Uterus (tissue), 4 donors: ENCODE measurements at places on chromosomes 7 and 10. TPM values are rescaled to one million over a fixed set of nuclear protein-coding genes. Genes with fewer than 3 reads are reported as not detected.
A peak's percentile ranks its signal among the peaks of the same experiment; 100 is the strongest.

ZNF853 gene
- total RNA-seq, result 20.7 TPM

DLX5 gene
- 0.52 TPM for total RNA-seq

ACTA2 gene
- 5,347 TPM for total RNA-seq

DNA sequence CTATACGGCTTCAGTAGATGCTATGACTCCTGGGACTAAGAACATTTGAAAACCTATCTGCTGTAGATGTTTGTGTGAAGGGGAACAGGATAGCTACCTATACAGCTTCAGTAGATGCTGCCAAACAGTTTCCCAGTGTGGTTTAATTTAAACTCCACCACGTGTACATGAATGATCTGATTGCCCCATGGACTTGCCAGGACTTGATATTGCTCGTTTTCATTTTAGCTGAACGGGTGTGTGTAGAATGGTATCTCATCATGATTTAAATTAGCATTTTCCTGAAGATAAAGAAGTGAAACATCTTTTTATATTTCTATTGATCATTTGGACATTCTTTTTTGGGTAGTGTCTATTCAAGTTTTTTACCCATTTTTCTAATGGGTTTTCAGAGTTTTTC lies 77.8 kb upstream of the PIP4K2A start:
- no peaks in the 10 kb centered on the region for H3K27me3 ChIP-seq
- no peaks in the 10 kb centered on the region for H3K36me3 ChIP-seq
- no peak overlapping the region for H3K27ac ChIP-seq
- H3K4me3 ChIP-seq, result no peak overlapping the region
- no peaks in the 10 kb centered on the region for H3K4me1 ChIP-seq

PLCE1 gene
- 7.1 TPM for total RNA-seq

DNA sequence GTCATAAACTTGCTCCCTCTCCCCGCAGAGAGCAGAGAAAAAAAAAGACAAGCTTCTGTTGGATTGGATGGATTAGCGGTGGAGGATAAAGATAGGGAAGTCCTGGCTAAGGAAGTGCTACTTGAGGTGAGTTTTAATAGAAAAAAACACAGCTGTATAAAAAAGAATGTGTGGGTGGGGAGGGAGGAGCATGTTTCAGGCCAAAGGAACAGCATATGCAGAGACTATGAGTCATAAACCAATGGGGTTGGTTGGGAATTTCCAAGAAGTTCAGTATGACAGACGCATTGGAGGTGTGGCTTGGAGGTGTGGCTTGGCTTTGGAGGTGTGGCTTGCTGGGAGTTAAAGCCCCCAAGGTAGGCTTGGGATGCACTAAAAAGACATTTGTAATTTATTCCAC lies 103.0 kb upstream of the LSM8 start:
- no peaks in the 10 kb centered on the region for H3K36me3 ChIP-seq
- no peaks in the 10 kb centered on the region for H3K4me1 ChIP-seq
- peak overlapping the region; percentile 39 for H3K27ac ChIP-seq
- DNase-seq, result peak; percentile 29
- no peaks in the 10 kb centered on the region for H3K27me3 ChIP-seq

- no peak overlapping the region for H3K4me3 ChIP-seq
- no peaks in the 10 kb centered on the region for H3K36me3 ChIP-seq
- H3K27ac ChIP-seq, result no peak overlapping the region
- no peaks in the 10 kb centered on the region for H3K4me1 ChIP-seq
- H3K27me3 ChIP-seq, result no peaks in the 10 kb centered on the region
These were observed 94.6 kb upstream of the FAM180A start for GRCh38 chr7:135843214-135843613.

GRCh38 chr10:63614371-63614891 lies 93.2 kb downstream of the REEP3 start:
- peak overlapping the region; percentile 45 for H3K27ac ChIP-seq
- H3K36me3 ChIP-seq, result no peaks in the 10 kb centered on the region
- H3K4me1 ChIP-seq, result no peaks in the 10 kb centered on the region
- no peaks in the 10 kb centered on the region for H3K27me3 ChIP-seq
- H3K4me3 ChIP-seq, result no peak overlapping the region
- DNase-seq, result no peak

DNA sequence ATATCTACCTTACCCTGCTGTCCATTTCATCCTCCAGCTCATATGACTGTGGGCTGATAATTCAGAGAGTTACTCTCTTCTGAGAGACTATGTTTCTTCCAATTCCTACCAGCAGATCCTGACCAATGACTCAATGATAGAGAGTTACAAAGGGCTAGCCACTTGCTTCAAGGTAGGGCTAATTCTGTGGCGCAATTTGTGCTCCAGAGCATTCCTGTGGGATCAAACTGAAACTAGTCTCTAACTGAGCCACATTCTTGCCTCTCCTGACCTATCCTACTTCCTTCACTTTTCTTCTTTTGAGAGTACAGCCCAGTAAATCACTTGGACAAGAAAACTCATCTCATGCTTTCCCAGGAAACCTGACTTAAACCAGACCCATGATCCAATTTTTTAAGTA lies 17.9 kb upstream of the ASZ1 start:
- DNase-seq, result no peak
- H3K4me1 ChIP-seq, result no peaks in the 10 kb centered on the region
- H3K36me3 ChIP-seq, result no peaks in the 10 kb centered on the region
- H3K4me3 ChIP-seq, result no peak overlapping the region
- no peak overlapping the region for H3K27ac ChIP-seq
- no peaks in the 10 kb centered on the region for H3K27me3 ChIP-seq

SLC26A5 gene
- 0.28 TPM for total RNA-seq

GRCh38 chr7:129468087-129468486 lies 33.9 kb downstream of the STRIP2 start:
- no peaks in the 10 kb centered on the region for H3K4me1 ChIP-seq
- no peaks in the 10 kb centered on the region for H3K36me3 ChIP-seq
- no peak overlapping the region for H3K4me3 ChIP-seq

EGFR gene
- total RNA-seq, result 37.5 TPM

SLC29A3 gene
- 13.8 TPM for total RNA-seq

CCDC146 gene
- 12.8 TPM for total RNA-seq

DNA sequence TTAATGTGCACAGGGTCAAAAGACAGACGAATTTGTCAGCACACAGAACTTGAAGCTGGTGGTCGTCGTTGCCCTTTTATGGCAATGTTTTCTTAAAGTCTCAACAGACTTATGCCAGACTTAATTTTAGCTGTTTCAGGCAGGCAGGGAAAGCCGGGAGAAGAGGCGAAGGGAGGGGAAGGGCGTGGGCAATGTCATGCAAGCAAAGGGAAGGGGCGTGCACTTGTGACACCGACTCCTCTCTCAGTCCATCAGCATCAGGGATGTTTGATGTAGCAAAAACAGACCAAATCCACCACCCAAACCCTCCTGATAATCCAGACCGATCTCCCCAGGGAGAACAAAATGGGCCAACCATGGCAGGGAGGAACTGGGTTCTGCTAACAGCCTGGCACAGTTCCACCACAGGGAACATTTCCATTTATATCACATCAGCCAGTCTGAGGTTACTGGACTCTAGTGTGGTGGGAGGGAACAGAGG lies 118.1 kb upstream of the RHEB start:
- H3K4me1 ChIP-seq, result no peaks in the 10 kb centered on the region
- H3K4me3 ChIP-seq, result no peak overlapping the region
- H3K27me3 ChIP-seq, result no peaks in the 10 kb centered on the region
- DNase-seq, result peak; percentile 58
- H3K27ac ChIP-seq, result peak overlapping the region; percentile 69

- no peak for DNase-seq
- H3K36me3 ChIP-seq, result no peaks in the 10 kb centered on the region
- H3K4me3 ChIP-seq, result no peak overlapping the region
- no peaks in the 10 kb centered on the region for H3K27me3 ChIP-seq
These were observed 58.2 kb downstream of the ENTPD1 start for GRCh38 chr10:95814011-95814727.

NME8 gene
- total RNA-seq, result not detected

ARID5B gene
- 57.9 TPM for total RNA-seq

- no peaks in the 10 kb centered on the region for H3K4me1 ChIP-seq
- DNase-seq, result no peak
- H3K36me3 ChIP-seq, result no peaks in the 10 kb centered on the region
- no peaks in the 10 kb centered on the region for H3K27me3 ChIP-seq
- no peak overlapping the region for H3K27ac ChIP-seq
These were observed 87.6 kb downstream of the CTBP2 start for GRCh38 chr10:125072794-125073193.

DNA sequence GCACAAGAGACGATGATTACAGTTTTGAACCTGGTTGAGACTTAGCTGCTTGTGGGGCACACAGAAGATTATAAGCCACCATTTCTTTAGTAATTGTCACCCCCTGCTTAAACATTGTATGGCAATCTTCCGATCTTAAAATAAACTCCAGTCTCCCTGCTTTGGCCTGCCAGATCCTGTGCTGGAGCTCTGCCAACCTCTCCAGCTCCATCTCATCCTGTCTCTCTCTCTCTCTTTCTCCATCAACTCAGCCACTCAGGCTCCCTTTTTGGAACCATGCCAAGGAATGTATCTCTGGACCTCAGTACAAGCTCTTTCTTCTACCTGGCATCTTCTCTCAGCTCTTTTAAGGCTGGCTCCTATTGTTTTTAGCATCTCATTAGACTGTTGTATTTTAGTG lies 1053.2 kb downstream of the REEP3 start:
- no peaks in the 10 kb centered on the region for H3K27me3 ChIP-seq
- no peaks in the 10 kb centered on the region for H3K4me1 ChIP-seq
- H3K4me3 ChIP-seq, result no peak overlapping the region
- no peak for DNase-seq
- no peaks in the 10 kb centered on the region for H3K36me3 ChIP-seq

DNA sequence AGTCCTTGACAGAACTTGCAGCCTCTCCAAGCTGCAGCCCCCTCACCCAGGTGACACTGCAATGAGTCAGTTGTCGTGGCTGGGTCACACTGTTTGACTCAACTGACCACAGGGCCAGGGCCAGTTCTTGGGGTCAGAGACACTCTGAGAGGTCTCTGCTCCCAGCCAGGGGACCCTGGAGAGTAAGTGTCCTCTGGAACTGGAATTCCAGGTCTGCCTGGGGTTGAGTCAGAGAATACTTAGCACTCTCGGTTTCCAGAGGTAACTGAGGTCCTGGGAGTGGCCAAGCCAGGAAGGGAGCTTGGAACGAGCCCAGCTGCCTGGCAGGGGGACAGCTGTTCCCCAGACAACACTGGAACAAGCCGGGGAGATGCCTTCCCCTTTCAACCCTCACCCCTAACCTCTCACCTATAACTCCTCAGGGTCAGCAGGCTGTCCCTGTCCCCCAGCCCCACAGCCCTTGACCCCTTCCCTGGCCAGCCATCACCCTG lies 2.2 kb upstream of the MYL10 start:
- DNase-seq, result no peak
- H3K36me3 ChIP-seq, result no peaks in the 10 kb centered on the region
- H3K4me1 ChIP-seq, result no peaks in the 10 kb centered on the region
- no peak overlapping the region for H3K4me3 ChIP-seq
- H3K27me3 ChIP-seq, result no peaks in the 10 kb centered on the region

- H3K36me3 ChIP-seq, result no peaks in the 10 kb centered on the region
- H3K27ac ChIP-seq, result no peak overlapping the region
- H3K4me3 ChIP-seq, result no peak overlapping the region
- no peak for DNase-seq
These were observed 7.1 kb downstream of the ATOH7 start for GRCh38 chr10:68224810-68225209.

DNA sequence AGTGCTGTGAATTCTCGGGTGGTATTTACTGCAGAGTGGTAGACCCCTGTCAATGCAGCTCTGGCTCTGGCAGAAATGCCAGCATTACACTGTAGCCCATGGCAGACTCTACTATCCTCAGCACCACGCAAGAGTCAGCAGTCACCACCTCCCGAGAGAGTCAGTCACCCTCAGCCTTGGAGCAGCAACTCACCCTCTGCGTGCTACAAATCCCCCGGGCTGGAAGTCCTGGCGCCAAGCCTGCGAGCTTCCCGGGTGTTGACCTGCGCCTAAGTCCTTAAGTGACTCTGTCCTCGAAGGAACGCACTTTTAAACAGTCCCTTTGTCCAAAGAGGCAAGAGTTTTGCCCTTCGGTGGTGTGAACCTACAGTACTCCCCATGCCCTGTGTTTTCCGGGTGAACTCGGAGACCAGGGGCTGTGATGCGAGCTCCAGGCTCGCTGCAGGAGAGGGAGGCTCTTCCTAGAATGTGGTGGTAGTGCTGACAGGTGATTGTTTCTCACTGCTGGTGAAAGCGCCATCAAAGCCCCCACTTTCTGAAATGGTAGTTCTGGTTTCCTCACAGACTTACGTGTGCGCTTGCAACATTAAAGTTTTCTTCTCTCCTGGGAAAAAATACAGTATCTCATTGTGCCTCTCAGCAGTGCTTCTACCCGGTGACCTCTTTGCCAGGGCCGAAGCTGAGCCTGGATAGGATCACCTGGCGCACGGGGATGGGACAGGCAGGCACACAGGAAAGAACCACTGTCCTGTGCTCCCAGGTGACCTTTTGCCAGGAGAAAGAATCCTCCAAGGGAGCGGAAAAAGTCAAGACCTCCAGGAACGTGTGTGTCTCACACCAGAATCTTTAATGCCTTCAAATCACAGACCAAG lies 33.1 kb upstream of the MBL2 start:
- no peaks in the 10 kb centered on the region for H3K4me1 ChIP-seq
- H3K27me3 ChIP-seq, result no peaks in the 10 kb centered on the region
- no peaks in the 10 kb centered on the region for H3K36me3 ChIP-seq
- H3K4me3 ChIP-seq, result no peak overlapping the region
- no peak for DNase-seq

GRCh38 chr7:129676017-129676897 lies 64.7 kb downstream of the NRF1 start:
- H3K36me3 ChIP-seq, result no peaks in the 10 kb centered on the region
- no peaks in the 10 kb centered on the region for H3K4me1 ChIP-seq
- no peak overlapping the region for H3K4me3 ChIP-seq
- no peaks in the 10 kb centered on the region for H3K27me3 ChIP-seq
- DNase-seq, result no peak
- H3K27ac ChIP-seq, result no peak overlapping the region

DNA sequence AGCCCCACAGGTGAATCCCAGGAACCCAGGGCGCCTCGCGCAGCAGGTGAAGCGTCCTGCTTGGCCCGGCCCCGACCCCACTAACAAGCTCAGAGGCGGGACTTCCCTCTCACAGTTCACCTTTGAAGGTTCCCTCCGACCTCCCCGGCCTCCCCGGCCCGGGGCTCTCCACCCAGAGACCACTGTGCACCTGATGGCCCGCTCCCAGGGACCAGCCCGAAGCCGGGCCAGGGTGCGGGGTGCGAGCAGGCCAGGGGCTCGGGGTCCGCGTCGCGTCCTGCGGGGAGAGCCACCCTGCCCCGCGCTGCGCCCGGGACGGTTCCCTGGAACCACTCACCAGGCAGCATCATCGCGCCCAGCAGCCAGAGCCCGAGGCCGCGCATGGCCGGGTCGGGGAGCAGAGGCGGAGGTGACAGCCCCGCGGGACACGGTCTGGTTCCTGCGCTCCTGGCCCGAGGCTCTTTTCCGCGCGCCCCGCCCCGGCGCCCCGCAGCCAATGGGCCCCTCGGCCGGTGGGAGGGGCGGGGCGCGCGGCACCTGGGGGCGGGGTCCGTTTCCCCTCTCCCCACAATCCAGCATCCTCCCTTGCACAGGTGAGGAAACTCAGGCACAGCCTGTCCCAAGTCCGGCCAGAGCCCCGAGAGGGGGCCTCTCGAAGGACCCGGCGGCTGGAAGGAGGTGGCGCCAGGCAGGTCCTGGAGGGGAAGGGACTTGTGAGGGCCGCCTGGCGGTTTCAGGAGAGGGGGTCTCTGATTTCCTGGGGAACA lies at the start of gene ADAM8:
ADAM8 (minus strand) TSS at position 434 of the 767 bp plus-strand sequence; CDS start at position 383, 51 bp downstream.
- H3K27ac ChIP-seq, result no peak within 1 kb of the TSS
- DNase-seq, result no peak
- H3K36me3 ChIP-seq, result no peaks in the 10 kb centered on the region
- H3K4me1 ChIP-seq, result peaks cover 7% of the 10 kb centered on the region
- H3K27me3 ChIP-seq, result no peaks in the 10 kb centered on the region
